T-cell (primary cell): ENCODE measurements at places on chromosomes 12 and 14.

- no peak for DNase-seq
These were observed 85.9 kb downstream of the PTGER2 start for GRCh38 chr14:52399921-52400595.

DNA sequence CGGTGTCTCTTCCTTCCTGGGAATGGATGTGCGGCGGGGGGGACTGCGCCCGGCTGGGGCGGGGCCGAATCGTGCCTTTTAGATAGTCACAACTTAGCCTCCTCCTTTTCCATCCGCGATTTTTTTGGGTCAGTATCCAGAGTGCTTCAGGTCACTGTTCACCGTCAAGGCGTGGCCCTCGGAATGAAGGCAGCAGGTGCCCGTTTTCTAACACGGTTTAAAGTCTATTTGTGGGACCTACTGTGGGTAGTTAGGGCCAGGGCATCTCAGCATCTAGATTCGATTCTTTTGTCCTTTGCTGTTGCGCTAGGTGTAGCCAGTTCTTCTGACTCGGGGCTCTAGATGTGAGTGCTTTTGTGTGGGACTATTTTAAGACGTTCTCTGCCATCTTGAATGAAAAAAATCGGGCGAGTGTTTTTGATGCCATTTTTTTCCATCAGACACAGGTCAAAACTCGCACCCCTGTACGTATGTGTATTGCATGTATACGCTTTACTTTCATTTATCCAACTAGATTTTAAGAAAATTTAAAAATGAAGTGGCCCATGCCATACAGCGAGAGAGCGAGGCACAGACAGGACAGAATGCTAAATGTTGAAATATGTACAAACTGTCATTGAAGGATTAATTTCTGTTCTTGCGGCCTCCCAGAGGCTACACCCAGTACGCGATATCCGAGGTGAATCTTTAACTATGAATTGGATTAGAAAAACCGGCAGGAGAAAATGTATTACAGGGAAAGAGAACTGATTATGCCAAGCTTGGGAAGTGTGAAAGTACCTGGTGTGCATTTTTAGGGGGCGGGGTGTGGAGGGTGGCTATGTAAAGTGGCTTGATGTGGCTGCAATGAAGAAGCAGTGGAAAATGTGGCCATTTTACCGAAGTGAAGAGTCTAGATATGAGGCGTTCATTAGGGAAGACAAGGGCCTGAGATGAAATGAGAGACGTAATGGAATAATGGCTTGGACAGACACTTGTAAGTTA lies 835 bp downstream of the VEZT start:
- DNase-seq, result peak; percentile 8

DNA sequence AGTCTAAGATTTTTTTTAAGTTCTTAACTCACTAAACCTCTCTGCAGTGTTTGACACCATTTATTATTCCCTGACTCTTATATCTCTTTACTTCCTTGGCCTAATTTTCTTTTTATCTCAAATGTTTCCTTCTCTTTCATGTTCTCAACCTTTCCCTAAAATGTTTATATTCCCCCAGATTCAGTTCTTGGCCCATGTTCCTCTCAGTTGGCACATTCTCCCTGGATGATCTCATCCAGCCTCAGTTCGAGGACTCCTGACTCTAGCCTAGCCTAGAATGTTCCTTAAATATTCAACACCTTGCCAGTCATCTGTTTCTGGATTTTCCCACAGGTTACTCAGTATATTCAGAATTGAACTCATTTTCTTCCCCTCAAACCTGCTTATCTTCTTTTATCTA lies 81.3 kb downstream of the SCN8A start:
- DNase-seq, result no peak

- DNase-seq, result no peak
These were observed at the start of gene TMTC1 for GRCh38 chr12:29783773-29784666. Gene TMTC1 (minus strand): TSS chr12:29783942. CDS start chr12:29783751, 191 bp downstream.

DNA sequence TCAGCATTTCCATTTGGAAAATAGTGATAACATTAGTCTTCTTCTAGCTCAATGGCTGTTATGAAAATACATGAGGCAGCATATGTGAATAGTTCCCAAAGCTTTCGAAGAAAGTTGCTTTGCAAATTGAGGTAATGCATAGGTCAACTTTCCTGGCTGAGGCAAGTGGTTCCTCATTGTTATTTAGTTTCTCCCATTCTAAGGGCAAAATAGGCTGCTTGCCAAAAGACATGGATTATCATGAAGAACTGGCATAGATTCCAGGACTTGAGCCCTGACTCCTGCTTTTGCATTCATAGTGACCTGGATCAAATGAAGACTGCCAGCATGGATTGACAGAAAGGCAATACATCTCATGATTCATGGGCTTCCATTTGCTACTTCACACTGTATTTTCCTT lies 35.7 kb downstream of the LRFN5 start:
- DNase-seq, result no peak

DNA sequence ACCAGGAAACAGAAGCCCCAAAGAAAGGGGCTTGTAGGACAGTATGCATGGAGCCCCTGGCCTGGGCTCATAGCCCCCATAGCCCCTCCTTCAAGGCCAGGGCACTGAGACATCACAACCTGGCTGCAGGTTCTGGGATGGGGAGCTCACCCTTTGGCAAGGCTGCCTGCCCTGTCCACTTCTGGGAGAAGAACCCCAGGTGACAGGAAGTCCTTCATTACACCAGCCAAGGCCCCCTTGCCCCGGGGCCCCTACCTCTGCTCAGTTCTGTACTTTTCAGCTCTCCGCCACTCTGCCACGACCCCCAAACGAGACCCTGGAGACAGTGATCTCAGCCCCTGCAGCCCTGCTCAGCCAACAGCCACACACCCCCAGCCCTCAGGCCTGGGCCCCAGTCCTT lies 223.2 kb upstream of the RTL1 start:
- no peak for DNase-seq

GRCh38 chr12:79012636-79013035 lies 148.1 kb downstream of the SYT1 start:
- no peak for DNase-seq

- no peak for DNase-seq
These were observed at the start of gene ARHGEF40 for GRCh38 chr14:21070083-21070609. Gene ARHGEF40 (plus strand): TSS chr14:21070304. CDS start chr14:21070397, 93 bp downstream.

DNA sequence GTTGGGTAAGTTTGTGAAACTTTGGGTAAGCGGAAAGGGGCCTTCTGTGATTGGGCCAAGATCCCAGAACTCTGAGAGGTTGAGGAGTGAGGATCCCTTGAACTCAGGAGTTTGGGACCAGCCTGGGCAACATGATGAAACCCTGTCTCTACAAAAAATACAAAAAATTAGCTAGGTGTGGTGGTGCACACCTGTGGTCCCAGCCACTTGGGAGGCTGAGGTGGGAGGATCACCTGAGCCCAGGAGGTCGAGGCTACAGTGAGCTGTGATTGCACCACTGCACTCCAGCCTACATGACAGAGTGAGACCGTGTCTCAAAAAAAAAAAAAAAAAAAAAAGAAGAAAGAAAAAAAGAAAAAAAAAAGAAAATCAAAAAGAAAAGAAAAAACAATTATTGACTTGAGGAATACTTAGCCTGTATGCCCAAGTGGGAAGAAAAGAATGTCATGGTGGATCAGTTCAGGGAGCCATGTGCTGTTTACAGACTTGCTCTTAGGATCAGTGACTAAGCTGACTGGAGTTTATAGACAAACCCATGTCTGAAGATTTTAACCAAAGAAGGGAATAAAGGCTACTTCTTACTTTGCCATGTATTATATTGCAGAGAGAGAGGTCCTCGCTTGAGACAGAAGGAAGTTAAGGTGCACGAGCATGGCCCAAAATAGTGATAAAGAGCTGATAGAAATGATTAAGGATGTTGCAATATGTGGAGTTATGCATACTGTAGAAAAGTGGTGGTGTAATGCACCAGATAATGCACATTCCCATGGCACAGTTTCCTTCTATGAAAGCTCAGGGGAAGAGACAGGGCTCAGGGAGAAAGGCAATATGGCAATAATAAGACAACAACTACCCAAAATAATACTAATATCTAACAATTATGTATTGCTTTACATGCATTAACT lies 881 bp downstream of the HSD17B6 start:
- DNase-seq, result no peak

- no peak for DNase-seq
These were observed 49.7 kb downstream of the FAM222A start for GRCh38 chr12:109763201-109763841.

- no peak for DNase-seq
These were observed 83.0 kb downstream of the FZD10 start for GRCh38 chr12:130245251-130245650.

GRCh38 chr14:35304812-35305462 lies 12.8 kb downstream of the PSMA6 start:
- DNase-seq, result no peak

- no peak for DNase-seq
These were observed 87.9 kb upstream of the PTPRQ start for GRCh38 chr12:80356097-80356496.

DNA sequence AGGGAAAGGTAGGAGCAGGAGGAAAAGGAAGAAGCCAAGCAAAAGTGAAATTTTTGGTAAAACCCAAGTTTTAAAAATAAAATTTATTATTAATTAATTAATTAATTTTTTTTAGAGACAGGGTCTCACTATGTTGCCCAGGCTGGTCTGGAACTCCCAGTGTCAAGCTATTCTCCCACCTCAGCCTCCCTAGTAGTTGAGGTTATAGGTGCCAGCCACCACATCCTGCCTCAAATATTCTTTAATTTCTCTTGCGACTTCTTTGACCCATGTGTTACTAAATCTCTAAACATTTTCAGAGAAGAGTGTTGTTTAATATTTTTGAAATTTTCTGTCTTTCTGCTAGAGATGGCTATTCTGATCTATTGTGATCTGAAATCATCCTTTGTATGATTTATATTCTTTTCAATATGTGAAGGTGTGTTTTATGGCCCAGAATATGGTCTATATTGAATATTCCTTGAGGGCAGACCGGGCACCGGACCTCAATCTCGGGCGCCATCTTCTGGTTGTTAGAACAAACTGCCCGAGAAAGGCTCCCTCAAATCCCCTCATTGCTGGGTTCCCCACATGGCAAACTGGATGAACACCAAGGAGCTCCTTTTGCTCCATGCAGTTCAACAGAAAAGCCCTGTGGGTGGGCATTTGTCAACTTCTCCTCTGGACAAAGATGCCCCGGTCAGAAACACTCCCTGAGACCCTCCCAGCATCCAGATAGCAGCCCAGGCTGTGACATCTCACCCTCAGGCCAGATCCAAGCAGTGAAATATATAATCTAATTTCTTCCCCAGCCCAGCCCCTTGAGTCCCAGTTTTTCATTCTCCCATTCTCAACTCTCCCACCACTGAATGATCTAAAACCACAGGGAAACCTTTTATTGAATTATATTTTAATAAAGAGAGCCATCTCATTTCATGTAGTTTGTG lies 110.5 kb downstream of the ASCL4 start:
- DNase-seq, result no peak

DNA sequence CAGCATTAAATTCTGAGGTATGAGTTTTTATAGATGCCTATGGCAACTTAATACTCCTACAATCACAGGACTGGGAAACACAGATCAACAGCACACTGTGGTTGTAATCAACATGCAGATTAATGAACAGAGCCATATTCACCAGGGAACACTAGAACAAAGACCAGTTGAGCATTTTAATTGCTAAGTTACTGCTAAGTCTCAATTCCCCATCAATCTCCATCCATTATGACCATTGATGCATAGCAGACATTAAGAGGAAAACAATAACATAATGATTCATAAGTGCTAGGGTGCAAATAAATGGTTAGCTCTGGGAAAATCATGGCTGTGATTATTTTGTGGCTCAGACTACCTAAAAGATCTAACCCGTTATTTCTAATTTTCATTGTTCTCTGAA lies 505.6 kb downstream of the TRHDE start:
- DNase-seq, result no peak

DNA sequence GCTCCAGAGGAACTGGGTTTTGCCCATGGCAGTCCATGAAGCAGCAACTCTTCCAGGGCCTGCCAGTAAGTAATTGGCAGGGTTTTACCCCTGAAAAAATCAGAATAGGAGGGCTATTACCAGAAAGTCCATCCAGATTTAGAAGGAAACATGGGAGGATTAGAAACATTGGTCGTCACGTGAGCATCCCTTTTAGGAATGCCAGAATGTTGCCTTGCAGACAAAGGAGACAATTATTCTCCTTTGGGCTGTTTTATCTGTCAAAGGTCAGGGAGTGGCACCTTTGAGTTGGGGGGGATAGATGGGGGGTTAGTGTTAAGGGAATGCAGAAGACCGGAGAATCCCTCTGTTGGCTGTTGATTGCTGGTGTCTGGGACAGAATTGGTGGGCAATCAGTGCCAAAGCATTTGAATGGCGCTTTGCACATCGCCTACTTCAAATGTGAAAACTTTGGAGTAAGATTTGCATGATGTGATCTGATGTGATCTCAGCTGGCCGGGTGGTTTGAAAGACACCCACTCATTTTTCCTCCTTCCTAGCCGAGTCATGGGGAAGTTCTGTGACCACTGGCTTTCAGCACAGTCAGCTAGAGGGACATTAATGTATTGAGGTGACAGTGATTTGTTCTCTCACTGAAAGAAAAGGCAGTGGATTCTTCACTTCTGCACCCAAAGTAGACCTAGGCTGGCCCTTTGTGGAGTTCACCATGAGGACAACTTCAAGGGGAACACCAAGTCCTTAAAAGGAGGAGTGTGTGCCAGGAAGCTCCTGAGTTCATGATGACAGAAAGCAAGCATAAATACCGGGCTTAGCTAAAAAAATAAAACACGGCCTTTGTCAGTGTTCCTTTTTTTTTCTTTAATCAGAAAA lies 31.4 kb downstream of the FLVCR2 start:
- DNase-seq, result no peak

DNA sequence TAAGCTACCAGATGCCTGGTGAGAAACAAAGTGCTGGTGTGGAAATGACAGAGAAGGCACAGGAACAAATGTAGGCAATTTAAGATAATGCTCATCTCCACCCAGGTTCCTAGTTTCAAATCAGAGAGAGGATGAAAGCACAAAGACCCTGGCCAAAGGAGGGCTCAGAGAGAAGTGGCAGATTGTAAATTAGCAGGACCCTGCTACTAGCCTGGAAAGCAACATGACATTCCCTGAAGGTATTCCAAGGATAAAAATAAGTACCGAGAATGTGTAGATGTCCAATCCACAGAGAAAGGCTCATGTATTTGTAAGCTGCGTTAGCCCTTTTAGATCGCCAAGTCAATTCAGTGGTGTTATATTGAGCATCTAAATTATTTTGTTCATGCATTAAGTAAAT lies 324.0 kb downstream of the TMEM117 start:
- DNase-seq, result no peak

DNA sequence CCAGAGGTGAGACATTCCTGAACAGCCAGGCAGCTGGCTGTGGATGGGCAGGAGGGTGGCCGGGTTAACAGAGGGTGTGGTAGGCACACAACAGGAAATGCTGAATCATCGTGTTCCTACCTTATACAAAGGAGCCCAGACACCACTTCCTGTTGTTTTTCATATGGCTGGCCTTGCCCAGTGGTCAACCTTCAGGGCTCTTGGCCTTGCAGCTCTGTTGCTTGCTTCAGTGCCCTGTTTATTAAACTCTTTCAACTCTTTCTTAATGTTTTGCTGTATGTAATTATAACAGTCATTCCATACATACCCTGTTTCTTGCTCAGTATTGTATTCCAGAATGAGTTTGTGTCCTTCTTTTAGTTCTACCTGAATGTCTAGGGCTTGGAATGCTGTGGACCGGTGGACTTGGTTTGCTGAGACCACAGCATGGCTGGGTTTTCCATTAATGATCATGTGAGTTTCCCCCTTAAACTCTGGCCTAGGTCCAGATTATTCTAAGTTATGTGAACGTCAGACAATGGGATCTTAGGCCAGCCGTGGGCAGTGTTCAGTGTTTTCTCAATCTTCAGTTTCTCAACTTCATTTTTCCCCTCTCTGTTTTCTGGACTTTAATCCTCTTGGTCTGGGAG lies 11.9 kb downstream of the CFAP54 start:
- no peak for DNase-seq

GRCh38 chr14:54366736-54367735 lies 29.8 kb upstream of the CDKN3 start:
- peak; percentile 9 for DNase-seq

GRCh38 chr12:102026728-102027127 lies 35.1 kb downstream of the WASHC3 start:
- DNase-seq, result no peak
